CD4-positive, alpha-beta T cell (primary cell): ENCODE measurements at places on chromosomes 1 and 21. TPM values are rescaled to one million over a fixed set of nuclear protein-coding genes. Genes with fewer than 3 reads are reported as not detected.

Gene FCGR1A
- total RNA-seq = 0.17 TPM

Gene GFI1
- total RNA-seq = 13.0 TPM

Gene INSRR
- not detected for total RNA-seq

Gene S100A7
- not detected for total RNA-seq

Gene ANGPTL7
- total RNA-seq = not detected

Gene RNU1-1
- total RNA-seq = 5,937 TPM

Gene SPRR2F
- not detected for total RNA-seq

Gene MX2
- total RNA-seq = 77.8 TPM

Gene RNF186
- not detected for total RNA-seq

Gene KLHDC9
- not detected for total RNA-seq

Gene OR14K1
- not detected for total RNA-seq

Gene MATN1
- 2.5 TPM for total RNA-seq

Gene PTPRF
- total RNA-seq = 0.14 TPM

DNA sequence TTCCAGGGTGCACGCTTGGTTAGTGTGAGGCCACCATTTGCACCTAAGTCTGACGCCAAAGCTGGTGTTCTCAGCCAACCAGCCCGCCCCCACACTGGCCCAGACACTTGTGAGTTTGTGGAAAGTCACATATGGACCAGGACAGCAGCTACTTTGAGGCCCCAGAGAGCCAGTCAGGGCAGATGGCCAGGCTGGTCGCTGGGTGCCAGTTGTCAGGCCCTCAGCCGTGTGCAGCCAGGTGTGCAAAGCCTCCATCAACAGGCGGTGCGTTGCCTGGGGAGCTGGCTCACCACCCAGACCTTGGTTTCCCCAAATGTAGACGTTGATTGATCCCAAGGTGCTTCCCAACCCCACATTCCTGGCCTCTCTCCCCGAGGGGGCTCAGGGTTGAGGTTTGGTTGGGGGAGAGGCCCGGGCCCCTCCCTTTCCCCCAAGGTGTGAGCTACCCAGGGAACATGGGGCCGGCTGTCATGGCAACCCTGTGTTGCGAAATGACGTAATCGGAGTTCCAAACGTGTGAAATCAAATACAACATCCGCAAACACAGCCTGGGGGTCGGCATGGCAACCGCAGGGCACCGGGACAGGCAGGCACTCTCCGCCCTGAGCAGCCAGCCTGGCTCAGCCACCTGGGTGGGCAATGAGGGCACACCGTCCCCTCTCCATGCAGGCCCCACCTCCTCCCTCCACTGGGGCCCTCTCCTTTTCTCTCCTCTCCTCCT, 42.2 kb upstream of the WNT4 start:
- DNase-seq = no peak

DNA sequence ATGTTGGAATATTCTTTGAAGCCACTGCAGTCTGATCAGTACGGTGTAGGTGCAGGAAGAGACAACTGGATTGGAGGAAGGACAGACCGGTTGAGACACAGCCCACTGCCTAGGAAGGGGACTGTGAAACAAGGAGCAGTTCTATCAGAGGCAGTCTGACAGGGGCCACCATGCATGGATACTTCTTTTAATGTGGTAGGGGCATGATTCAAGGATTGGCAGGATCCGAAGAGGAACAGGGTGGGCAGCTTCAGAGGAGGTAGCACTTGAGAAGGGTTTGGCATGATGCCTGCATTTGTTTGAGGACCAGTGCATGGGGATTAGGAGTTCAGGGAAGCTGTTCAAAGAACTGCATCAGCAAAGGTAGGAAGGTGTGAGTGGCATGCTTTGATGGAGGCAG, 167.9 kb downstream of the DYRK1A start:
- no peak for DNase-seq

DNA sequence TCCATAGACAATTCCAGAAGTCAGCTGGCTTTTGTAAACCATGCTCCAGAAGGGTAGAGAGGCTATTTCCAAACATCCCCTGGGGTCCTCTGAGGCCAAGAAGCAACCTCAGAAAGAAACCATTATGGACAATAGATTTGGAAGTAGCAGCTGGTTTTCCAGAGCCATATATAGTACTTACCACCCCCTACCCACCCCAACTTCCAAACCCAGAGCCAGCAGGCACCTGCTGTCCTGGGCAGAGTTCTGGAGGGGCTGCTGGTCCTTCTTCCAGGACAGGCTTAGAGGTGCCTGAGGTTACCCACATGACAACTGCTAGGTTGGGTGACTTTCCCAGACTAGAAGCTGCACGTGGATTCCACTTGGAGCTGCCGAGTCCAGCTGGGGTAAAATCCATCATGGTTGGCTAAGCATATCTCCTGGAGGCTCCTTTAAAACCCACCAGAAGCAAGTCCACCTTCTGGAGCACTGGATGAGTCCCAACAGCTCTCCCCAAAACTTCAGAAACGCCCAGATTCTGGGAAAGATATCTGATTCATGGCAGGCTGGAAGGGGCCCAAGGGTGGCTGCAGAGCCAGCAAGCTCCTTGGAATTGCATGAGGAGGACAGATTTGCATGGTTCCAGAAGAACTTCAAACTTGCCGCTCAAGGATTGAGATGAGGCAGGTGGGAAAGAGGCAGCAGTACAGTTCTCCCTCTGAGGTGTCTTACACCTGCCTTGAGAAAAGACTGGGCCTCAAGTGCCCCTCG, 5.8 kb downstream of the MYCL start:
- DNase-seq = no peak

GRCh38 chr1:38018864-38019343, 6.4 kb downstream of the UTP11 start:
- peak; percentile 58 for DNase-seq

GRCh38 chr1:208714323-208714722, 470.1 kb upstream of the PLXNA2 start:
- DNase-seq = no peak

DNA sequence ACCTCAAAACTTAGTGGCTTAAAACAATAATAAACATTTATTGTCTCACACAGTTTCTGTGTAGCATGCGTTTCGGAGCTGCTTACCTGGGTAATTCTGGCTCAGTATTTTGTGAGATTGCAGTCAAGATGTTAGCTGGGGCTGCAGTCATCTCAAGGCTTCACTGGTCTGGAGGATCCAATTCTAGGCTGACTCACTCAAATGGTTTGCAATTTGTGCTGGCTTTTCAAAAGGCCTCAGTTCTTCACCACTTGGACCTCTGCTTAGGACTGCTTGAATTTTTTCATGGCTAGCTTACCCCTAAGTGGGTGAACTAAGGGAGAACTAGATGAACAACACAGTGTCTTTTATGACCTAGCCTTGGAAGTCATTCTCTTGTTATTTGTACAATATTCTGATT, 21.0 kb downstream of the XPR1 start:
- DNase-seq = no peak

DNA sequence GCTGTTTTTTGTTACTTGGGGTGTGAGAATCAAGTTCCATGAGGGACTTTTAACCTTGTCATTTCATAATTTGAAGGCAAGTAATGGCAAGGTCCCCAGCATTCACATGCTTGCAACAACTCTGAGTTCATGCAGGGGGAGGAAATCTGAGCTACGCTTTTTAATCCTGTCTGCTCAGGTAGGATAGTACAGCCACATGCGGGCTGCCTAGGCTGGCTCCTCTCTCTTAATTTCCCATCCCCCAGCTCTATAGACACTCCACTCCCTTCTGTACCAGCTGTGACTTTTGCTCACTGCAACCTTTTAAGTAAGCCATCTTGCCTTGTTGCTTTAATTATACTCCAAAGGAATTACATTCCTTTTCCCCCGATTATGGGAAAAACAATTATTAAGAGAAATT, 30.1 kb downstream of the PTGFR start:
- no peak for DNase-seq

DNA sequence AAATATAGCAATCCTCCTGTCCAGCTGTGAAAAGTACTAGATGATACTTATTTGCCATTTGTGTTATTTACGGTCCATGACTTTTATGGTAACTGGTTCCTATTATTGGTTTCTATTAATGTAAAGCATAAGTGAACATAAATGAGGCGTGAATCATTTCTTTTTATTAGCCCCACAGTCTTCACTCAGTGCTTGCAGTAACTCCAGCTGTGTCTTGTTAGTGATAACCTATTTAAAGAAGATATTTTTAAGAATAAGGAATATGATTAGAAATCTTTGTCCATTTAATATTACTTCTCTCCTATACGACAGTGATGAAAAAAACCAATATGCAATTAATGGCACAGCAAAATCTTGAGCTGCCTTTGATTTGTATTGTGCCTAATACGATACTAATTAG, 149.9 kb downstream of the SPATA17 start:
- no peak for DNase-seq

GRCh38 chr1:106798991-106799390, 257.5 kb upstream of the PRMT6 start:
- DNase-seq = no peak

DNA sequence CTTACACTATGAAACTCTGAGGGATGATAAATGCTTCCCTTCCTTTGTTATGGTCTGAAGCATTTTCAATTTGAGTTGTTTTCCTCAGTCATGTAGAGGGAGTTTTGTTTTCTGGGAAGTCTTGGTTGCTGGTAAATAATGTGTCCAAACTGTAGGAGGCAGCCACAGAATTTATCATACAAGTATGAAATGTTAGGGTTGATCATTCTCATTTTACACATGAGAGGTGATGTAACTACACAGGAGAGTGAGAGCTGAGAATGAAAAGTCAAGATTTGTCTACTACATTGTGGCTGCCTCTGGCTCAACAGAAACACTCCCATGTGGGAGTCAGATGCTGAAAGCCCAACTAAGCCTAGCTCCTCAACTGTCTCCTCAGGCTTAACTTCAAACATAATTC, 182.5 kb upstream of the SGIP1 start:
- DNase-seq = no peak

DNA sequence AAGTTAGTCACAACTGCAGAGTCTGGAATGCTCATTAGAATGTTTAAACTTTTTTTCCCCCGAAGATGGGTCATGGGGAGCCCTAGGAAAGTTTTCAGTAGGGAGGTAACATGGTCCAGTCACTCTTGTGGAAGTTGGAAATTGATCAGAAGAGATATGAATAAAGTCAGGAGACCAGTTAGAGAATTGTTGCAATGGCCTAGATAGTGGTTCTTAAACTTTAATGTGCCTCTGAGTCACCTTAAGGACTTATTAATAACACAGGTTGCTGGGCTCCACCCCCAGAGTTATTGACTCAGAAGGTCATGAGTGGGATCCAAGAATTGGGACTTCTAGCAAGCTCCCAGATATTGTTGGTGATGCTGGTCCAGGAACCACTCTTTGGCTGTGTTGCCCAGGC, 3.2 kb upstream of the TFAP2E start:
- DNase-seq = no peak

GRCh38 chr1:204652497-204652896, 33.0 kb downstream of the LRRN2 start:
- DNase-seq = no peak

- no peak for DNase-seq
Observed at GRCh38 chr1:143691400-143691891, 280.3 kb downstream of the FAM72C start.

DNA sequence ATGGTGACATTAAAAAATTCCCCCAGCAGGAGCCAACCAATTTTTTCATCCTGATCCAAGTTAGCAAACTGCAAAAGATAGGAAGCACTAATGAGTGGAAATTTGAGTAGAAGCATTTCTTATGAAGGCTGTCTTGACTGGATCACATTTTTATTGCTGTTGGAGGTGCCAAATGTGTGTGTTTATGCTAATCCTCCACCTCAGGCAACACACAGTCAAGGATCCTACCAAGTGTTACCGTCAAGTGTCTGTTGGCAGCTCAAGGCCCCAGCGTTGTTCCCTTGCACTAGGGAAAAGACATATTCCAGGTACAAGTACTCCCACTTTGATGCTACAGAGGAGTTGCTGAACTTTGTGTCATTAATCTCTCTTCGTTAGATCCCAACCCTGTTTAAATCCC, 18.3 kb downstream of the METTL18 start:
- no peak for DNase-seq

DNA sequence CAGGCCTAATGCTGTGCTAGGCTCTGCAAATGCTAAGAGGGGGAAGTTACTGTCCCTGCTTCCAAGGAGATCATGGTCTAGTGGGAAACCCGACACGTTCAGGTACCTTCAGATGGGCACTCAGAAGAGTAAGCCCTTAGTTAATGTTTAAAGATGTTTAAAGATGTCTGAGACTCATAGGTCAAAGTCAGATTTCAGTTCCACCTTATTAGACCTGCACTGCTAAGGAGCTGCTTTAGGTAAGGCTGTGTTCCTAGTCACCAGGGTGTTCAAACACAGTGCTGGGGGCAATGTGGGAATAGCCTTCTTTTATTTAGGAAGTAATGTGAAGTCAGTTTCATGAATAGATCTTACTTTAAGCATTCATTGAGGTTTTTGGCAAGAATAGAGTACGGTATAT, 3.8 kb upstream of the RUSC1 start:
- no peak for DNase-seq

- no peak for DNase-seq
Observed at GRCh38 chr1:201748335-201748734, 80.6 kb upstream of the IPO9 start.

GRCh38 chr1:232764458-232765251, 40.6 kb upstream of the MAP10 start:
- DNase-seq = no peak

DNA sequence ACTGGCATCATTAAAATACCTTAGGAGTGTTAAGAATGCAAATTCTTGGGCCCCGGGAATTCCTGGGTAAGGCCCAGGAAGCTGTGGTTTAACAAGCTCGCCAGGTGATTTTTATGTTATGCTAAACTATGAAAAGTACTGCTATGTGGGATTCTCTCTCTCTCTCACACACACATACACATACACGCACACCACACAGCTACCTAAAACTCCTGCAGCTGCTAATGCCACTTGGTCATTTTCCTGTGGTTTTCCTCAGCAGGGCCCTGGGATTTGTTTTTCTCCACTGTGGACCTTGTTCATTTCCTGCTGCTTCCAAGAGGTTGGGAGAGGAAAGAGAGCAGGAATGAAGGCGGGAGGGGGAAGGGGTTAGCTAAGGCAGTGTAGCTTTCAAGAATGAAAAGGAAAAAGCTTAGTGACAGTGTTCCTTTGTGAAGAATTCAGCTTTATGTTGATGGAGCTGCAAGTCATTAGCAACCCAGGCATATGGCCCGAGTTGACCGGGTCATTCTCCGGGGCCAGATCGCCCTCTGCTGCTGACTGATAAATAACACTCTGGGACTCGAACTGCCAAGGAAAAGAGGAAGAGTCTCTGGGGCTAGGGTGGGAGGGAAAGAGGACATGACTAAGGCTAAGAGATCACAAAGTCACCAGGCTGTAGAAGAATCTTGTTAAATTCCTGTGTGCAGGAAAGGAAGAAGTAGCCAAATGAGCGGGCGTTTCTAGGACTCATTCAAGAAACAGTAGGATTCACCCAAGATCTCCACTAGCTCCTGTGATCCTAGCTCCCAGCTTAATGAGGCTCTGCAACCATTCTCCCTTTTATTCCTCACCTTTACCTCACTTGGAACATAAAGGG, 30.5 kb upstream of the LRIG2 start:
- DNase-seq = no peak
